ENCODE measurements at places on chromosomes 3 and 15.

GRCh38 chr3:78988324-78988723, 779.5 kb downstream of the ROBO1 start:
- DNase-seq = no peak

DNA sequence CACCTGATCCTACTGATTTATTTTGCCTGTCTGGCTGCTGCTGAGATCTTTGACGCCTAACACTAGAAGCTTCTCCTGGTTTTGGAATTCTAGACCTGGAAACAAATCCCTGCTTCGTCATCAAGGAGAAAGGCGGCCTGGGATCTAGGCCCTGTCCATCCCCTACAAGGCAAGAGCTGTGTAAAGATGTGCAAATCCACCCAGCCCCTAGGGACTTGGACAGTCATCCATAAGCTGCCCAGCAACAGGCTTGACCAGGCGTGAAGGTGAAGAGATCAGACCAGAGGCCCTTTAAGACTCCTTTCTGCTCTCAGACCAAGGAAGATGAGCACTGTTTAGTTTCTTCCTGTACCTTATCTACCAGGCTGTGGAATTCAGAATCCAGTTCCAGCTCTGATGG, 32.2 kb downstream of the SLC41A3 start:
- no peak for DNase-seq

DNA sequence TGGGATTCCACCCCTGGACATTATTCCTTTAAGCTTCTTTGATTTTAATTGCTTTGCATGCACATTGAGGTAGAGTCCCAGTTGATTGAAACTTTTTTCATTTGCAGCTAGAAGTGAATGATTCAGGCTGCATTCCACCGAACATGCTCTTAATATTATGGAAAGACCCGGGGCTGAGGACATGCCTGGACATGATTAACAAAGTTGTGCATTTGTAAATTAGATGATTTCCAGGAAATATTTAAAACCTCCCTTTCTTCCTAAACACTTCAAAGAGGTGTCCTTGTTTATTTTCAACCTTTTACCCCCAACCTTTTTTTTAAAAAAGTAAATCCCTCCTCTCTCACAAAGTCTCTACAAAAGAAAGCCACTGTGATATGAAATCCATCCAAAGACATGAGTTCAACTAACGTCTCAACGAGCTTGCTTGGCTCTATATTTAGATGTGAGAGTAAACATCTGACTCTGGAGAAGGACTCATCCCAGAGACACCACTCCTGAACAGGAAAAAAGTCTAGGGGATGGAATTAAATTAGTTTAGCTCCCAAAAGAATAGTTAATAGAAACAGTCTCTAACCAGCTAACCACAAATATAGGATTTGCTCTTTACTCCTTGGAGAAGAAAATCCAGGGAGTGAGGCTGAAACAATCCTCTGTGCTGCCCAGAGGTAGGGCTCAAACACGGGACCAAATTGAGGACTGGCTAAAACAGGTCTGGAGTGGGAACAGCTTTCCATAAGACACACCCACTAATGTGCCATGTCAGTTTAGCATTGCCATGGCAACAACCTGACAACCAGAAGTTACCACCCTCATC, 83.1 kb downstream of the XXYLT1 start:
- no peak for DNase-seq

GRCh38 chr3:9141928-9142289, 107.5 kb downstream of the SRGAP3 start:
- DNase-seq = no peak

DNA sequence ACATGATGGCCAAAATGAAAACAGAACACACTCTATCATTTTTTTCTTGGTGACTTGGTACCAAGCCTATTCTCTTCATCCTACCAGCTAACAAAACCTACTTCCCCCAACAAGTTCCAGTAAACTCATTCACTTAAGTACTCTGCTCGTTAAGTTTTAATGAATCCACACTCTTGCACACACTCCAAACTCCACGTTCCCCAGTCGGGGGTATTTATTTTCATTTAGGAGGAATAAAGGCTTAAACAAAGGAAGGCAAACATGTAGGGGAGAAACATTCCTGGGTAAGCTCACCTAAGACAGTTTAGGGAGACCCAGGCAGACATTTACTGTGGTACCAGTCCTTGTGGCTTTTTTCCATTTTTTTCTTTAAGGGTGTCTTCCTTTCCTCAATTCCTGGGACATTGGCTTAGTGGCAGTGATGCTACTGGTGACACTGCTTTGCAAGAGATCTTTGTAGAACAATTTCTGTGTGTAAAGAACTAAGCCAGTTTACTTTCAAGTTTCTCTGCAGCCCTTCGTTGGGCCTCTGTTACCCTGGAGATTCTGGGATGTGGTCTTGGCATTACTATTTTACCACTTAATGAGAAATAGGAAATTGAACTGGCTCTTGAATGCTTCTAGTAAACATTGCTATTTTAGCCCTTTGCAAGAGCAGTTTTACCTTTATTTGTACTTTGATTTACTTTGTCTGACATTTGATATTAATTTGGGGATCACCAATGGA, 117.3 kb upstream of the C15orf61 start:
- DNase-seq = no peak

DNA sequence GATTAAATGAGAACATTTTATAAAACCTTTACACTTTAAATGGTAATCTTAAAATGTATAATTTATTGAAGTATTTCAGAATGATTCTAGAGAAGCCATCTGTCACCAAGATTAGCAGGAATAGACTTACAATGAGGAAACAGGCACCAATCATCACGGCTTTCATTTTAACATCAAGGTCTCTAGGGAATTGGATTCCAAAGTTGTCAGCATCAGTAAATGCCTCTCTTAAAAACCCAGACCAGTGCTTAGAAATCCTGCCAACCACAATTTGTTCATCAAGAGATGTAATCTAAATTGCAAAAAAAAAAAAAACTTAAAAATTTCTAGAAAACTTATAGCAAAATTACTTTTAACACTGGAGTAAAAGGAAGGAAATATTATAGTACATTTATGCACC, 20.3 kb downstream of the PLSCR2 start:
- no peak for DNase-seq

DNA sequence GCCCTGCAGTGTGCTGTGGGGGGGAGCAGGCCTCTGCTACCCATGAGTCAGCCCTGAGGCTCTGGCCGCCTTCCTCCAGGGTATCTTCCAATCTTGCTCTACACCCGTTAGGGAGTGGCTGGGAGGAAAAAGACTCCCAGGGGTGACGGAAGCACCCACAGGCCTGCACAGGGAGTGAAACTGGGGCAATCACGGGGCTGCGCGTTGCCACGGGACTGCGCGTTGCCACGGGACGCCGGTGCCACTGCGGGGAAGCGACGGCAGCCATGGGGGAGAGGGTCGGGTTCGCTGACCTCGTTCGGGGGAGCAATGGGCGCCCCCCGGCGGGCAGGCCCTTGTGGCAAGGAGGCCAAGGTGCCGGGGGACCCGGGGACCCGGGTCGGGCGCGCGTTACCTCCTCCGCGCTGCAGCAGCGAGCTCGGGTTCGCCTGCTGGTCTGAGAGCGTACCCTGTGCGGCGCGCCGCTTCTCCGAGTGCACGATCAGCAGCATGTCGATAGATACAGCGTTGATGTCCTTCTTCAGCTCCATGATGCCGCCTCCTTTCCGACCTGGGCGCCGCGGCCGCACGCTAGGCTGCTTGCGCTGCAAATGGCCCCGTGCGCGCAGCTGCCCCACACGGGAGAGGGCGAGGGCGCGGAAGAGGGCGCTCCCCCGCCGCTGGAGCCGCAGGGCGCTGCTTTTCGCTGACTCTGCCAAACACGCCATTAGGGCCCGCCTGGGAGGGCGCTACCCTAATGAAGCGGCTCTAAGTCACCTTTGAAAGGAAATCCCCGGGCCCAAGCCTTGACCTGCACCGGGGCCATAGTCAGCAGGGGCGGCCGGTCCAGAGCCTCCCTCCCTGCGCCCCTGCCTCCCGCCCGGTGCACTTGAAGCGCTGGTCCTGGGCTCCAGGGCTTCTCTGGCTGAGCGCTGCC, at the start of gene KY:
Gene KY, minus strand, starts transcription at position 592 of the 916 bp plus-strand sequence. Its CDS starts 62 bp downstream, at position 530.
- no peak for DNase-seq

- no peak for DNase-seq
Observed at GRCh38 chr15:32723171-32723948, 5.6 kb downstream of the GREM1 start.

GRCh38 chr15:68818066-68818768, 2.5 kb downstream of the ANP32A start:
- peak; percentile 69 for DNase-seq

DNA sequence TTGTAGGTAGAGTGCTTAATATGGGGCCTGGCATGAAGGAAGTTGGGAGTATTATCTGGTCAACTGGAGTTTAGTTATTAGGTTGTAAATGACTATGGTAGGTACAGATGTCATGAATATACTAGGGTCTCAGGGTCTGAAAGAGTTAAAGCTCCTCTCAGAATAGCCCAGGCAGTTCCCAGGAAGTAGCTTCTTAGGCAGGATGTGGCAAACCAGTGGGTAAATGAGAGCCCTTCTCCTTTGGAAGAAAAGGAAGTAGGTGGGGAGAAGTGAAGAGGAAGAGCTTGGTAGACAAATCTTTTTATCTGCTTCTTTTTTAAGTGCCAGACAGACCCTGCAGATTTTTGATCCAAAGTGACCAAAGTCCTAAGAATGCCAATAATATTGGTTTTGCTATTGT, 24.5 kb downstream of the MAP2K1 start:
- no peak for DNase-seq

DNA sequence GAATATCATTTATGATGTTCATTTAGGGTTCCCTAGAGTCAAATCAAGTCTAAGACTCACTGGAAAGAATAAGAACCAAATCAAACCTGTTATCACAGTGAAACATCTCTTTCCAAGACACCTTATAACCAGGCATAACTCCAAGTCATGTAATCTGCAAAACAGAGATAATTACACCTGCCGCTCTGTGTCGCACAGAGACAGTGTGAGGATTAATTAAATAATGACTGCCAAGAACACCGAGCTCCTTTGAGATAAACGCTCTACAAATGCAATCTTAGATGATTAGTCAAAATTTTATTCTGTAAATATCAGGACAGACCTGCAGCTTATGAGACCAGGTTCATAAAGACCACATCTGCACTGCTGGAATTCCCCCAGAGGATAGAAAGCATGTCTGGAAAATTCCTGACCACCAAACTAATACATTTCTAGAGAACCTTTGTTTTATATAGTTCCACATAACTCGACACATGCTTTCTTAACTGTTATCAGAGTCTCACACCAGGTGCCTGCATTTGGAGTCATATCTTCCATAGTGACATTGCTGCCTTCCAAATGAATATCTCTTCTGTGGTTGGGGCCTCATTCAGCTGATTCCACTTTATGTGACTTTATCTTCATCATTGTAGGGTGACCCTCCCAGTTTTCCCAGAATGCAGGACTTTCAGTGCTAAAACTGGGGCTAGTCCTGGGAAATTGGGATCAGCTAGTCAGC, 252.8 kb downstream of the CD47 start:
- DNase-seq = no peak

- no peak for DNase-seq
Observed at GRCh38 chr15:26981492-26981891, 10.5 kb downstream of the GABRG3 start.

- DNase-seq = no peak
Observed at GRCh38 chr3:66050821-66051220, 12.1 kb upstream of the MAGI1 start.

- peak; percentile 7 for DNase-seq
Observed at GRCh38 chr3:107206141-107206540, 171.1 kb upstream of the CCDC54 start.

GRCh38 chr15:77738441-77739302, 106.0 kb upstream of the LINGO1 start:
- no peak for DNase-seq

- no peak for DNase-seq
Observed at GRCh38 chr15:76206325-76206976, 104.8 kb downstream of the ETFA start.

GRCh38 chr3:170368921-170369320, 11.4 kb downstream of the SKIL start:
- no peak for DNase-seq

DNA sequence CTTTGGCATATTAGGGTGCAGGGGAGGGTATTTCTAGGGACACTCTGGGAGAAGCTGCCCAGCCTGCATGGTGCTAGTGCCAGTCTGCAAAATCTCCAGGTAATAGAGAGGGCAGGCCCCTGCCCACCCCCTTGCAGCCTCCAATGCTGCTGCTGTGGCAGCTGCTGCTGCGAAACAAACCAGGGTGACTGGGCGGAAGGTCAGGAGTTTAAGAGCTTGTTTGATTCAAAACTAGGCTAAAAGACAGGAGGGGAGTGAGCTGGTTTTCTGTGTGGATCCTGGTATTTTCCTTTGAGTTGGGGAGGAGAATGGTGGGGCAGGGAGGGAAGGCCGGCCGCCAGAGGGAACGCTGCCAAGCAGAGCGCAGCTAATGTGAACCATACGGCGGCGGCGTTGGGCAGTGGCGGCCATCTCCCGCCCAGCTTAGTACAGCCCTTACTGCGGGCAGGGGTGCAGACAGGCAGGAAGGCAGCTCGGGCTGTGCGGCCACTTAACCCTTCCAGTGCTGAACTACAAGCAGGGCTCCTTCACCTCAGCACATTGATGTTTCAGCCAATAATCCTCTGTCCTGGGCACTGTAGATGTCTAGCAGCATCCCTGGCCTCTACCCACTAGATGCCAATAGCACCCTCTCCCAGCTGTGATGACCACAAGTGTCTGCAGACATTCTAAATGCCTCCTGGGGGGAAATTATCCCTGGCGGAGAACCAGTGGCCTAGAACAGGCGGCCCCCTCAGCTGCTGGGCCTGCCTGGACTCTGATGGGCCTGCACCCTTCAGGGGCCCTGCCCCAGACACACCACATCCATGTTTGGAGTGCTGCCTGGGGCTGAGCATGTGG, 125.7 kb downstream of the EEFSEC start:
- no peak for DNase-seq

GRCh38 chr3:194132465-194133286, 3.3 kb upstream of the HES1 start:
- DNase-seq = no peak

DNA sequence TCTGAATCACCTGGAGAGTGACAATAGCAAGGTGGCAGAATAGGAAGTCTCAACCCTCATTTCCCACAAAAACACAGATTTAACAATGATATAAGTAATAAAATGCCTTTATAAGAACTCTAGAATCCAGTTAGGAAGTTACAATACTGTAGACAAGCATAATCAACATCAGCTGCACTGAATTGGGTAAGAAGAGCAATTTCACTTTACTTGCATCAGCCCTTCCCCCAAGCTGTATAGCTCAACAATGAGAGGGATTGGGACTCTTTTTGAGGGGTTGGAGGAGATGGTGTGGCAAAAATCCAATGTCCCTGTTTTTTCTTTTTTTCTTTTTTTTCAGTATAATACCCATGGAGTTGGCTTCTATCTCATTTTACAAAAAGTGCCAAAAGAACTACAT, 63.1 kb downstream of the SERP1 start:
- no peak for DNase-seq

DNA sequence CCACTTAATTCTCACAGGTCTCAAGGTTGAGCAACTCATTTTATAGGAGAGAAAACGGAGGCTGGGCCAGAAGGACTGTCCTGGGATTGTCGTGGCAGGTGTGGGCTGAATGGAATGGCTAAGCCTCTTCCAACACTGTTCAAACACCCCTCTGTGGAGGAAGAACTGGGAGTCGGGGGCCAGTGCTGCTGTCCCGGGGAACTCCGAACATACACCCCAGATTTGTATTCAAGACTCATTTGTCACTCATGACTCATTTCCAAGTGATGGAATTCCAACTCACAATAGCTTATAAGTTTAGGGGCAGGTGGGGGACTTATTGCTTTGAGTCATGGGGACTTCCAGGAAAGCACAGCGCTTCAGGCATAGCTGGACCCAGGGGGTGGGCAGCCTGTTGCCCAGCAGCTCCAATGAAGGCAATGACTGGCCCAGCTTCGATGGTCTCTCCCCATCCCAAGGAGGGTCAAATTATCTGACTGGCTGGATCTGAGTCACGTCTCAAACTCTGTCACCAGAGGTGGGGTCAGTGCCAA, 72.5 kb downstream of the TM2D3 start:
- no peak for DNase-seq

GRCh38 chr3:65381496-65382010, 657.2 kb downstream of the MAGI1 start:
- DNase-seq = no peak

Data from CD4-positive, alpha-beta T cell treated with Interleukin-1 beta for 1 hour (primary cell).